ENCODE measurements at places on chromosomes 3 and 15. TPM values are rescaled to one million over a fixed set of nuclear protein-coding genes. Genes with fewer than 3 reads are reported as not detected.

GRCh38 chr15:70060993-70061305 is 36.8 kb downstream of the TLE3 start:
- no peak for DNase-seq

DNA sequence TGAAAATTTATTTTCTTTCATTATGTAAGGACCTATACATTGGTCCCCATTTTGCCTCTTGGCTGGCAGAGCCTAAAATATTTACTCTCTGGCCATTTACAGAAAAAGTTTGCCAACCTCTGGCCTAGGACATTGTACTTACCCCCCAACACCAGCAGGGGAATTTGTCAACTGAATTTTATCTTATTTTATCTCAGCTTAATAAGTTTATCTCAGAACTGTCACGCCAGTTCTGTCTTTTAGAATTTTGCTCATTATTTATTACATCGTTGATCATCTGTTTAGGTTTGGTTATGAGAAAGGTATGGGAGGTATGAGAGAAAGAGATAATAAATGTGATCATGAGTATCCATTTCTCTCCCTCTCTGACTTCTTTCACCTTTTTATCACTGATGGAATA is 38.3 kb downstream of the CHD2 start:
- DNase-seq, result no peak

GRCh38 chr3:106805625-106806024 is 571.6 kb upstream of the CCDC54 start:
- no peak for DNase-seq

GRCh38 chr3:172142051-172142863 is 102.9 kb downstream of the FNDC3B start:
- DNase-seq, result no peak

- no peak for DNase-seq
These were observed 16.1 kb downstream of the CACNA1D start for GRCh38 chr3:53510508-53510907.

- no peak for DNase-seq
These were observed 50.6 kb downstream of the ARHGEF3 start for GRCh38 chr3:56751056-56751707.

- no peak for DNase-seq
These were observed 12.1 kb upstream of the UBE2Q2 start for GRCh38 chr15:75830910-75831805.

DNA sequence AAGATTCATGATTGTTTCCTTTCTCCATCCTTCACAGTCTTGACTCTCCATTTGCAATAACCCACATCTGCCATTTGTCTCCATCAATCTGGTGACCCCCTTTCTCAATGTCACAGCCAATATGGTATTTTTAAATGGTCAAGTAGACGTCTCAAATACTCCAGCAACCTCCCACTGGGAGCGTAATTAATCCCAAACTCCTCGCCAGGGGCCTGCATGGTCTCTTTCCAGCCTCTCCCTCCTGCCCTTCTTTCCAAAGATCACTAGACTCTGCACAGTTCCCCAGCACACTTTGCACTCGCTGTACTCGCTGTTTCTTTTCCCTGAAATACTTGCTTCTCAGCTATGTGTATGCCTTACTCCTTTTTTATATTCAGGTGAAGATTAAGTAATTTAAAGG is 115.3 kb downstream of the PLCH1 start:
- no peak for DNase-seq

DNA sequence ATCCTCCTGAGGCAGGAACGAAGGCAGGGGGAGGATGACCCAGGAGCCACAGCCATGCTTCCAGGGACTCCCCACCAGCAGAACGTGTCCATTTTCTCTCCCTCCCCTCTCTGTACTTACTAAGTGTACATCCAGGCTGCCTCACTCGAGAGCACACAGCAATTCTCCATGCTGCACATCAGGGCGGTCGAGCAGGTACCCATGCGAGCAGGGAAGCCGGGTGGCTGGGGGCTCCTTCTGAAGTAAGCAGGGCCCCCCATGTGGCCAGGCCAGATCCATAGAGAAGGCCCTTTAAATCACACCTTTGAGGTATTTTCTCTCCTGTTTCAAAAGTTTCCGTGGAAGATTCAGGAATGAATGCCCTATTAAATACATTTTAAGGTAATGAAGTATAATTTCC is 41.2 kb upstream of the SLC6A11 start:
- no peak for DNase-seq

DNA sequence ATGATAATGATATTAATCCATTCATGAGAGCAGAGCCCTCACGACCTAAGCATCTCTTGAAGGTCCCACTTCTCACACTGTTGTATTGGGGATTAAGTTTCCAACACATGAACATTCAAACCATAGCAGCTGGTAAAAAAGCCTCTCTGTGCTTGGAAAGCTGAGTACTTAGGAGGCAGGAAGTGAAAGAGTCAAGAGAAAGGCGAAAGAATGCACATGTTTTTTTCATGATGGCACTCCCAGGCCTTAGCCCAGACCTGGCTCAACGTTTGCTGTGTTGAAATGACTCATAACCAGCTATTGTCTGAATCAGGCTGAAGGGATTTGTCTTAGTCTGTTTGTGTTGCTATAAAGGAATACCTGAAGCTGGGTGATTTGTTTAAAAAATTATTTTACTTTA is 84.4 kb upstream of the RGMA start:
- DNase-seq, result no peak

DNA sequence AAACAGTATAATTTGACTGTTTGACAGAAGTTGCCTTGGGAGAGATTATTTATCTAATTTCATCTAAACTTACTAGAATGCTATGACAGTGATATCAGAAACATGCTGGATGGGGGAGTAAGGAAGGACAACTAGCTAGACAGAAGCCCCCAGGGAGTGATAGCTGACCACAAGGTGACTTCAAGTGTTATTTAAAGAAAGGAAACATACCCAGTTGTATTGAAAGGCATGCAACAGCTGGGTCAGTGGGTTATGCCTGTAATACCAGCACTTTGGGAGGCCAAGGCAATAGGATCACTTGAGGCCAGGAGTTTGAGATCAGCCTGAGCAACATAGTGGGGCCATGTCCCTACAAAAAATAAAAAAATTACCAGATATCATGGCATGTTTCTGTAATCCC is 69.6 kb downstream of the SLC49A4 start:
- DNase-seq, result no peak

DNA sequence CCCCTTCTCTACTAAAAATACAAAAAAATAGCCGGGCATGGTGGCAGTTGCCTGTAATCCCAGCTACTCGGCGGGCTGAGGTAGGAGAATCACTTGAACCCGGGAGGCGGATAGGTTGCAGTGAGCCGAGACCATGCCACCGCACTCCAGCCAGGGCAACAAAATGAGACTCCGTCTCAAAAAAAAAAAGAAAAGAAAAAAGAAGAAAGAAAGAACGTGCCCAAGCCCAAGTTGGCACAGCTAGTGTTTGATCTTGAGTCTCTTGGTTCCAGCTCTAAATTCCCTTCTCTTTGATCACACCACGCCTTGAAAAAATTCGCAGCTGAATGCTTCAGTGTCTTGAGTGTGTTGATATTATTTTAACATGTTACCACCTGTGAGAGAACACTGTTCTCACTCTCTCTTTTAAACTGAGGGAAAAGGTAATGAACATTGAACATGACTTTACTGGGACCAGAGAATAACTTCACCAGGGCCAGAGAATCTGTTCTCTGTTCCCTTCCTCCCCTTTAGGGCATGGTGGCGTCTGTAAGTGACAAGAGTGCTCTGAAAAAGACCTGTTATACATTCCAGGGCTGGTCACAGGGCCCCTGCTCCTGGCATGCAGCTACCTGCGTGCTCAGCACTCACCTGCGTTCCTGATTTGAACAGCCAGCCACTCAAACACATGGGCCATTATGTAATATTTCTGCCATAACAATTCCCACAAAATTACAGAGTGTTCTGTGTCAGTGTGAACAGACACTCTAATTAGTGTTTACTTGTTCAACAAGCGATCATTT is 19.0 kb downstream of the SLCO3A1 start:
- no peak for DNase-seq

DNA sequence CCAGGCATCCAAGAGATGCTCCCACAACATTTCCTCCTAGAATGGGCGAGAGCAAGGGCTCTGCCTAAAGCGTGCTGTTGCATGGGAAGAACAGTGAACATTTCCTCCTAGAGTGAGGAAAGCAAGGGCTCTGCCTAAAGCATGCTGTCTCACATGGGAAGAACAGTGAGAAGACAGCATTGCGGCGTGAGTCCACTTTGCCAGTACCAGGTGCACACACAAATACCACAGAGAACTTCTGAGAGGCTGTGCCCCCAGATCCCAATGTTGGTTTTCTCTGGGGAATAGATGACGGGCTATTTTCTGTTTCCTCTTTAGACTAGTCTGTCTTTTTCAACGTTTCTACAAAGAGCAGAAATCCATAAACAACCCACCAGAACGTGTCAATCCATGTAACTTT is 142.9 kb downstream of the LRRK1 start:
- DNase-seq, result no peak

- no peak for DNase-seq
These were observed 77.9 kb downstream of the ISG20 start for GRCh38 chr15:88716543-88717381.

- no peak for DNase-seq
These were observed 759 bp upstream of the GMPS start for GRCh38 chr3:155869691-155870090.

DNA sequence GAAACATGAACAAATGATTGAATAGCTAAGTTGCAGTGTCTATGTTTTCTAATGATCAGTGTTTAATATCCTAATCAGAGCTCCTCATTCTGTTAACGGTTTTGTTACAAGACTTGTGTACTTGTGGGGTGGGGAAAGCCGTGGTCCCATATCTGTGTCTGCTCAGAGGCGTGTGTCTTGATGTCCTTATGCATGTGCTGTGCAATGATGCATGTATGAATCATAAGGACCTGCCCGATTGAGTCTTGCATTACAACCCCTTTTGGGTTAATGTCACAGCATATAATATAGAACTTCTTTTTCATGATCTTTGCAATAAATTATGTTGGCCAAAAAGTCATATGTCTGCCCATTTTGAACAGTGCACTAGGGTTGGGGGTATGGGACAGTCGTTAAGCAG is 233.4 kb downstream of the ITPR1 start:
- no peak for DNase-seq

UBL7 gene
- total RNA-seq, result 60.1 TPM

GRCh38 chr3:166071831-166072230 is 234.6 kb upstream of the BCHE start:
- no peak for DNase-seq

- DNase-seq, result no peak
These were observed 15.1 kb upstream of the EIF1B start for GRCh38 chr3:40294434-40294833.

GRCh38 chr15:100254285-100254684 is 87.5 kb downstream of the ADAMTS17 start:
- no peak for DNase-seq

RBP2 gene
- total RNA-seq, result not detected

DNA sequence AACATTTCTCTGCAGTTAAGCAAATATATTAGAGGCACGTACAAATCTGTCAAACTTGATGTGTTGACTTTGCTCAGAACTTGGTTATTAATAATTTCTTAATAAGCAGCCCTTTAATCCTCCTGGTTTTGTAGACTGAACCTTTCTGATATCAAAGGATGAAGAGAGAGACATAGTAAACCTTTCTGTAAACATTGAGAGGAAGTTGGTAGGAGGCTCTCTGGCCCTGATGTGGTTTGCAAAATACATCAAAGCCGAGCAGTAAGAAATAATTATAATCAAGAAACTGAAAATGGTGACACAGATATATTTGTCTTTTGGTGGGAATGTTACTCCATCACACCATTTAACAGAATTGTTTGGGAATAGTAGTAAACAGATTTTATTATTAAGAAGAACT is 111.9 kb downstream of the OXSM start:
- no peak for DNase-seq

SLC12A8 gene
- 0.63 TPM for total RNA-seq

DNA sequence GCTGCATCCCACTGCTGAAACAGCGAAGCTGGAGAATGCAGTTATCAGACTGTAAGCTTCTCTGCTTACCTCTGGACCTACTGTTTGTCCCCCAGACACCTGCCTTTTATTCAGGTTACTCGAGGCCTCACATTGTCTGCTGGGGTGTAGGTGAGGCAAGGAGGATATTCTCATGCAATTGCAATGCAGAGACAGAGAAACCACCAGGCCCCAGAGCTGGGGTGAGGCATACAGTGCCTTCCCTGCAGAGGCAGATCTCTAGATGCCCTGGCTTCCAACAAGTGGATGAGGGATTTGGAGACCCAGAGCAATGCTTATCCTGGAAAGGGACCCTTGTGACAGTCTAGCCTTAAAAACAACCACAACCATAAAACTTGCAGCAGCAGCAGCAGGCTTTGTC is 263.4 kb upstream of the ST8SIA2 start:
- DNase-seq, result no peak

CPEB1 gene
- total RNA-seq, result 0.52 TPM

- DNase-seq, result no peak
These were observed 71.1 kb downstream of the CDAN1 start for GRCh38 chr15:42665827-42666226.

STRIT1 gene
- not detected for total RNA-seq

ANKRD34C gene
- not detected for total RNA-seq

DNA sequence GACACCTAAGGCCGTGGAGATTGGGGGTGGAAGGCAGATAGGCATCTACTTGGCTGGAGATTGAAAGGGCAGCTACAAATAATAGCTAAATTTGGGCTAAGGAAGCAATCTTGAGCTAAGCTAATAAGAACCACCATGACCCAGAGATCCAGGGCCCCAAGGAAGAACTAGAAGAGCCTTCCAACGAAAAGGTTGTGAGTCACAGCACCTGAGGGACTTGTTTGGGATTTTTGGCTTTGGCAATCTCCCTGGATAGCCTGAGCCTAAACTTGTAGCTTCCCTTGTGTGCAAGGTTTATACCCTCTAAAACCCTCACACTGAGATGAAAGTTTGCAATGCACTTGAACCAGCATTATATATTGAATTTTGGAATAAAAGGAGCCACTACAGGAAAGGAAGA is 364.0 kb upstream of the IL12A start:
- DNase-seq, result no peak

GABRB3 gene
- total RNA-seq, result 0.19 TPM

CHMP2B gene
- 32.4 TPM for total RNA-seq

- peak; percentile 58 for DNase-seq
These were observed 9.7 kb upstream of the THUMPD3 start for GRCh38 chr3:9352917-9353752.

CD200R1 gene
- total RNA-seq, result 2.3 TPM

- DNase-seq, result no peak
These were observed 92.5 kb downstream of the CHSY1 start for GRCh38 chr15:101159096-101159935.

ZNF774 gene
- 1.2 TPM for total RNA-seq

GRCh38 chr3:158339638-158340037 is 229.7 kb downstream of the RSRC1 start:
- no peak for DNase-seq

- no peak for DNase-seq
These were observed 113.3 kb downstream of the SMAD6 start for GRCh38 chr15:66815318-66815717.

UTS2B gene
- total RNA-seq, result not detected

POTEB3 gene
- not detected for total RNA-seq

AMOTL2 gene
- total RNA-seq, result 0.20 TPM

LTK gene
- total RNA-seq, result 0.24 TPM

- DNase-seq, result no peak
These were observed 50.4 kb upstream of the LIMD1 start for GRCh38 chr3:45544024-45544716.

GRCh38 chr3:138608322-138609135 is at the start of gene FAIM:
FAIM (plus strand) TSS chr3:138608771; CDS start chr3:138619727, 10,956 bp downstream.
- DNase-seq, result peak; percentile 64

GRCh38 chr15:47870956-47871625 is 153.8 kb downstream of the SEMA6D start:
- DNase-seq, result no peak

GRCh38 chr15:85837881-85838280 is 43.2 kb upstream of the KLHL25 start:
- DNase-seq, result no peak
